ENCODE measurements at places on chromosomes 4 and X.

GRCh38 chr4:72591547-72592454 is 22.8 kb upstream of the ADAMTS3 start:
- DNase-seq = no peak

- no peak for DNase-seq
These were observed 30.6 kb downstream of the HERC6 start for GRCh38 chr4:88409206-88409605.

GRCh38 chr4:69057620-69058409 is 38.5 kb upstream of the UGT2B7 start:
- no peak for DNase-seq

GRCh38 chr4:69026974-69027373 is 69.3 kb upstream of the UGT2B7 start:
- DNase-seq = no peak

- peak; percentile 74 for DNase-seq
These were observed 54.5 kb downstream of the RTL9 start for GRCh38 chrX:110412971-110413726.

DNA sequence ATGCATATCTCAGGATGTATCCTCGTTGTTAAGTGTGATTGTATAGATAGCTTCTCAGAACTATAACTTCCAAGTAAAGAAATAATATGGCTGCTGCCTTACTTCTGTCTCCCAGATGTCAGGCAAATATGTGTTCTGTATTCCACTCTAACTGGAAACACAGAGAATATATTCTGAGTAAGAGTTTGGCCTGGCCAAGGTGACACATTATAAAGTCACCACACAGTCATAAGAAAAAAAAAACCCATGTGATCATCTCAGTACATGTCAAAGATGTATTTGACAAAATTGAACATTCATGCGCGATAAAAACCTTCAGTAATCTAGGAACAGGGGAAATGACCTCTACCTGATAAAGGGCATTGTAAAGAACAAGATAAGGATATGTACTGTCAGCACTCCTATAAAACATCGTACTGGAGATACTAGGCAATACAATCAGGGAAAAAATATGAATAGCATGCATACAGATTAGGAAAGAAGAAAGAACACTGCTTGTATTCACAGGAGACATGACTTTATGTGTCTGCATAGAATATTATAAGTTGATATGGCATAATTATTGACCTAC is 207.1 kb downstream of the ZNF330 start:
- DNase-seq = no peak

- DNase-seq = no peak
These were observed 867.6 kb downstream of the FAT4 start for GRCh38 chr4:126182336-126182735.

GRCh38 chr4:101958547-101958946 is 168.0 kb downstream of the BANK1 start:
- no peak for DNase-seq

- DNase-seq = no peak
These were observed 11.6 kb upstream of the H2AZ1 start for GRCh38 chr4:99961711-99962110.

- DNase-seq = no peak
These were observed 394.7 kb downstream of the PDGFC start for GRCh38 chr4:156576946-156577345.

DNA sequence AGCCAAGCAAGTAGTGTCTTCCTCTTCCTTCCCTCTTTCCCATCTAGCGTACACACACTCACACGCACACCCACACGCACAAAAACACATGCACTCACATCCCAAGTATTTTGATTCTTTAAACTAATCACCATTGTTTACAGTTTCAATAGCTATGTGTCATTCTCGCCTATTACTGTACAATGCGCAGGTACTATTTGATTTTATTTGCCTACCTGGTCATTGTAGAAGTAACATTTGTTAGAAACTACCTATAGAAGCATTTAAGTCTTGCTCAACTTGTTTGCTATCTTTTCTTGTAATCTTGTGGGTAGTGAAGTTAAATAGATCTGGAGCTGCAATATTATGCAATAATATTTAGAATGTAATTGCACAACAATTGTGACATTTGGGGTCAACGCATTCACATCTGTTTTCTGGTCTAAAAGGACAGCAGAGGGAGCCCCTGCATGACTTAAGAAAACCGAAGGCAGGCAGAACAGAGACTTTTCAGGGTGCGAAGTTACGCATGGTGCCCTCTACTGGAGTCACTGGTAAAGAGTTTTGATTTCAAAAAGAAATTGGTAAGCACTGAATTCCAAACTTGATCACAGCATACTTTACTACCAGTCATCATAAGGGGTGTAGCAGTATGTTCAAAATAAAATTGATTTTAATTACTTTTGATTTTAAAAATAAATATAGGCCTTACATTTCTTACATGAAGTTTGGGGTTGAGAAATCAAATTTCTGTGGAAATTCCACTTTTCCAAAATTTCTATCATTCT is 503.3 kb upstream of the FAM241A start:
- peak; percentile 45 for DNase-seq

DNA sequence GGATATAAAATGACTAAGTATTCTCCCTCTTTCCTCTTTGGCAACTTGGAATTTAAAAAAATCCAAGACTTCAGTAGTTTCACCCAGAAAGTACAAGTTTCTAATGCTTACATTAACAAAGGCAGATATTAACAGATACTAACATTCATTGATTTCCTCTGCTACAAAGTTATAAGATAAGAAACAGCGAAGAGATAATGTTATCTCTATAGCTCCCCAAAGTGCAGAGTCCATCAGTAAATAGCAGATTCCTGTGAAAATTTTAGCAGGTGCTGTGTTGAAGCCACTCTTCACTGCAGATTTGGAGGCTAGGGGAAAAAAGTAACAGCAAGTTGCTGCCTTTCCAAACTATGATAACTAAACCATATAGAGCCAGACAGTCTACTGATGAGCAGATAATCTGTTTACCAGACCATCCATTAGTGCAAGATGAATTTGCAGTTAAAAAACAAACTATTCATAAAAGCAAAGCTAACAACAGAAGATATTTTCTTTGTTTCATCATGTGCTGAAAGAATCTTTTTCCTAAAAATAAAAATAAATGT is 3.3 kb upstream of the CAMK2D start:
- DNase-seq = no peak

DNA sequence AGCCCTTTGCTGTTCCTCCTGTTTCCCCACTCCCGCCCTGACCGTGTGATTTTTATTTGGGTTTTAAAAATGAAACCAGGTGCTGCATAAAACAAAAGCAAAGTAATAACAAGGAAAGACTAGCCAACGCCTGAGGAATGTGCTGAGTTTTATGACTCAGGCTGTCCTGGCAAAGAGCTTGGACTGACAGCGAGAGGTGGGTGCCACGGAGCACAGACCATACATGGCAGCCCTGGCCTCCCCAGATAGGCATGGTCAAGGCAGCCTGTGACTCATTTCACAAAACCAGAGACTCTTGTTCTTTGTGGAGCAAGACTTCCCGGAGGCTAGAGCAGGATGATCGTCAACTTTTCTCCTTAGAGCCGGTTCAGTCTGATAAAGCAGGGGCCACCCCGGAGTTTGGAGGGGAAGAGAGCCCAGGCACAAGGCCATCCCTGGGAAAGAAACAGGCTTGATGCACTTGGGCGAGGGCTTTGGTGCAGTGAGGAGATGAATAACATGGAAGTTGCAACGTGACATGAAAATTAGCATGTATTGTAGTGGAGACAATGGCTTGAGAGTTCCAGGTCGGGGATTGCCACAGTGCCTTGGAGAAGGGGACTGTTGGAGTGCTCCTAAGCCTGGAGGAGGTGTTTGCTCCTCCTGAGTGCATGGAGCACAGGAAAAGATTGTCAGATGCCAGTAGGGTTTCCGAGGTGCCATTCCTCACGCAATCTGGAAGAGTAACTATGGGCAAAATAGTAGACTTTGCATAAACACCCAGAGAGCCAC is 54.8 kb downstream of the C4orf51 start:
- DNase-seq = no peak

- no peak for DNase-seq
These were observed 246.8 kb upstream of the NWD2 start for GRCh38 chr4:36997727-36998126.

DNA sequence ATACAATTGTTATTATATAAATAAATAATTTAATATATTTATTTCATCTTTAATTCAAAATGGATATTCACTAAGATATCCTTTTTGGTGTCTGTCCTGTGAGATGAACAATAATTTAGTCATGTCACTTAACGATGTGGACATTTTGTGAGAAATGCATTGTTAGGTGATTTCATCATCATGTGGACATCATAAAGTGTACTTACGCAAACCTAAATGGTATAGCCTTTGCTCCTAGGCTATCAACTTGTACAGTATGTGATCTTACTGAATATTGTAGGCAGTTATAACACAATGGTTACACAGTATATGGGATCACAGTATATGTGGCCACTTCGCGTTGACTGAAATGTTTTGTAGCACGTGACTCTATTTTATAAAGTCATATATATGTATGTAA is 20.2 kb upstream of the CHRNA9 start:
- no peak for DNase-seq

DNA sequence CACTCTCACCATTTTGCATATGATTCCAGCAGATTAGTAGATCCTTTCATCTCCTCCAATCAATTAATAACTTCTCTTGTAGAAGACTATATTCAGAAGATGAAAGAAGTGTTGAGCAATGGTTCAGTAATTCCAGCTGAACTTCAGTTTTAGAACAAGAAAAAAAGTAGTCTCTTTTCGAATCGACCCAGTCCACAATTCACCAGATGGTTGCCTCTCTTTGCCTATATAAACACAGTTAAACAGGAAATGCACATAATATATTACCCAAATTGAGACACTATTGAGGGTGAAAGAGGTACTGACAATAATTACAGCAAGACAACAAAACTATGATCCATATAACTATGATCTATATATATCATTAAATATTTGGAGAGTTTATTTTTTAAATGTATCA is 16.8 kb upstream of the FAM241A start:
- DNase-seq = no peak

DNA sequence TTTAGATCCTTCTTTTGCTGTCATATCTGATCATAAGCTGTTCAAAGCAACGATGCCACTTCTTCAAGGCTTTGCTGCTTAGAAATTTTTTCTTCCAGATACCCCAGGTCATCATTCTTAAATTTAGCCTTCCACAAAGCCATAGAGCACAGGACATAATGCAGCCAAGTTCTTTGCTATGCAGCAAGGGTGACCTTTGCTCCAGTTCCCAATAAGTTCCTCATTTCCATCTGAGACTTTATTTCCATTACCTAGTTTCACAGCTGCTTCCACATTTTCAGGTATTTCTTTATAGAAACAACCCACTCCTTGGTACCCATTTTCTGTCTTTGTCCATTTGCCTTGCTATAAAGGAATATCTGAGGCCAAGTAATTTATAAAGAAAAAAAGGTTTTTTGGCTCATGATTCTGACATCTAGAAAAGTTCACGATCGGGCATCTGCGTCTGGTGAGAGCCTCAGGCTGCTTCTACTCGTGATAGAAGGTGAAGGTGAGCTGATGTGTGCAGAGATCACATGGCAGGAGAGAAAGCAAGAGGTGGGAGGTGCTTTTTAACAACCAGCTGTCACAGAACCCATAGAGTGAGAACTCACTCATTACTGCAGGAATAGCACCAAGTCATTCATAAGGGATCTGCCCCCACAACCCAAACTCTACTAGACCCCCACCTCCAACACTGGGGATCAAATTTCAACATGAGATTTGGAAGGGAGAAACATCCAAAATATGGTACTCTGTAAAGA is 11.8 kb upstream of the TASL start:
- no peak for DNase-seq

DNA sequence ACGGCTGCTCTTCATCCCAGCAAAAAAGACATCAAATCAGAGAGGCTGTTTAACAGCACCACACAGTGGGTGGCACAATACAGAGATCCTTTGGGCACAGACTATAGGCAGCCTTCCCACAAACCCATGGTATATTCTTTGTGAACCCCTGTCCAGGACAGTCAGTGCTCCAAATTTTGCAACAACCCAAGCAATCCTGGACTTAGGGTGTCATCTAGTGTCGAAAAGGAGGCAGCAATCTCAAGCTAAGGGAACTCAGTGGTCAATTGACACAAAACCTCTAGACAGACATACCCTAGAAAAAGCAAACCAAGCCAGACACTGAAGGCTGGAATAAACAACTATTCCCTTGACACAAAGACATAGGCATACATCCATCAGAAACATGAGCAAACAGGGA is 137.4 kb downstream of the BMP15 start:
- no peak for DNase-seq

DNA sequence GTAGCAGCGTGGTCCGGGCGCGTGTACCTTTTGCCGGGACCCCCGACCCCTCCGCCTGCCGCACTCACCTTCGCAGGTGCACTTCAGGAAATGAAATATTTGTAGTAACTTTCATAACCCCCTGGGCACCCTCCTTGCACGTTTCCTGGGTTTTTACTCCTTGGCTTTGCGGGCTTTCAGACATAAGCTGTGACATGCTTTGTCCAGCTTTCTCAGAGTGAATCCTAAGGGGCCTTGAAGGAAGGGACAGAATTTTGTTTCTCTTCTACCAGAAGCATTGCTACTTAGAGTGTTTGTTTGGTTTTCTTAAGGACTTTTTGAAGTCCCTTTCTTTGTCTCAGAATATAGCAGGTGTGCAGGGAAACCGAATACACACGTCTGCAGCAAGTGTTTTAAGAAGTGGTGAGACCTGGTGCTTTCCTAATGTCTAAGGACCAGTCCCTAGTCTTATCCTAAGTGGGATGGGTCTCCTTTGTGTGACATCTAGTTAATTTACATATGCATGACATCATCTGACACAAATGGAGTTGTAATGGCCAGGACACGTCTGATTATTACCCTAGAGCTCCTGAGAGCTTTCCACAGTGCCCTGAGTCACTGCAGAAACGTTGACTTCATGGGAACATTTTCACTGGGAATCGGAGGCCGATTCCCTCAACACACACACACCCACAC is 1.3 kb downstream of the FAM149A start:
- DNase-seq = no peak

DNA sequence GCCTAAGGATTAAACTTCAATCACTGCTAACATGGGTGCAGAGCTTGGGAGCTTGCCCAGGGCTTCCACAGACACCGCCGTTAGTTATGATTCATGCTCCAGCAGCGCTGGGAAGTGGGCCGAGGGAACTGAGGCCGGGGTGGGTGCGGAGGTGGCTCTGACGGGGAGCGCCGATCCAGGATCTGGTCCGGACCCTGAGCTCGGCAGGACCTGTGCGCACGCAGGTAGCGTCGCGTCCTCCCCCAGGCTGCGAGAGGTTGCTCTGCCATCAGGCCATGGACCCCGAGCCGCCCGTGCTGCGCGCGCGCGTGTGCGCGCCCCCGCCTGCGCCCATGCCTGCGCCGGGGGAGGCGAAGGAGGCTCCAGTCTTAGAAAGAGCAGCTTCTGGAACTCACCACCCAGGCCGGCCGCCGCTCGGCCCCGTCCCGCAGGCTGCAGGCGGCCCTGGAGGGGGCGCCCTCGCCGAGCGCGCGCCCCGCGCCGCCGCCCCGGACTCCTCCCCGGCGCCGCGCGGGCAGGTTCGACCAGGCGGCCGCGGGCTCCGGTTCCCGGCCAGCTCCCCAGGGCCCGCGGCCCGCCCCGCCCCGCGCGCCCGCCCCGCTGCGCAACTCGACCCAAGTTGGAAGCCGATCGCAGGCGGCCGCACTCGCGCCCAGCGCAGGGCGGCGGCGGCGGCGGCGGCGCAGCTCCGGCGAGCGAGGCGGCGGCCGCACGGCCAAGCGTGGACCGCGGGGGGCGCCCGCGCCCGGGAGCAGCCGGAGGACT is 732 bp upstream of the ADRA2C start:
- DNase-seq = no peak

All from activated naive CD4-positive, alpha-beta T cell treated with anti-CD3 and anti-CD28 coated beads, Interleukin-2, amount 10 ng/mL, durations not matched to agents 7 days and 5 days (primary cell).